Purkinje cell (primary cell): ENCODE measurements at places on chromosomes 11 and 22. TPM values are rescaled to one million over a fixed set of nuclear protein-coding genes. Genes with fewer than 3 reads are reported as not detected.

FGF4 gene
- polyA plus RNA-seq, result not detected in 2 replicates

MMP3 gene
- not detected in 2 replicates for polyA plus RNA-seq

SMIM35 gene
- not detected in 2 replicates for polyA plus RNA-seq

PACS1 gene
- polyA plus RNA-seq, result 1.0 and 2.4 TPM in 2 replicates

C11orf87 gene
- 216 and 251 TPM in 2 replicates for polyA plus RNA-seq

E2F8 gene
- not detected in 2 replicates for polyA plus RNA-seq

NOX4 gene
- not detected in 2 replicates for polyA plus RNA-seq

CHRNA10 gene
- not detected in 2 replicates for polyA plus RNA-seq

PPME1 gene
- 34.9 and 37.9 TPM in 2 replicates for polyA plus RNA-seq

IL17RA gene
- 0.26 TPM in 1 of 2 replicates, not detected in the other for polyA plus RNA-seq

USH1C gene
- not detected in 2 replicates for polyA plus RNA-seq

SLC25A18 gene
- 0.15 and 0.86 TPM in 2 replicates for polyA plus RNA-seq

CHRM1 gene
- polyA plus RNA-seq, result 5.9 TPM in 1 of 2 replicates, not detected in the other

OR52N4 gene
- not detected in 2 replicates for polyA plus RNA-seq

ACTN3 gene
- polyA plus RNA-seq, result not detected in 2 replicates

C11orf65 gene
- 1.8 and 2.8 TPM in 2 replicates for polyA plus RNA-seq

GUCY1A2 gene
- polyA plus RNA-seq, result 10.8 and 12.6 TPM in 2 replicates

SRSF8 gene
- 32.9 and 65.5 TPM in 2 replicates for polyA plus RNA-seq

CATSPERZ gene
- not detected in 2 replicates for polyA plus RNA-seq

MMP10 gene
- not detected in 2 replicates for polyA plus RNA-seq

RASSF7 gene
- 1.6 and 3.9 TPM in 2 replicates for polyA plus RNA-seq

OR56A1 gene
- polyA plus RNA-seq, result not detected in 2 replicates

HORMAD2 gene
- polyA plus RNA-seq, result 1.3 TPM in 1 of 2 replicates, not detected in the other

NEFH gene
- polyA plus RNA-seq, result 343 and 353 TPM in 2 replicates

JAML gene
- polyA plus RNA-seq, result not detected in 2 replicates

SCGB1A1 gene
- polyA plus RNA-seq, result not detected in 2 replicates

TRIM48 gene
- not detected in 2 replicates for polyA plus RNA-seq

APBB1 gene
- 52.5 and 67.7 TPM in 2 replicates for polyA plus RNA-seq

EXPH5 gene
- 4.5 and 6.3 TPM in 2 replicates for polyA plus RNA-seq

MUC2 gene
- not detected in 2 replicates for polyA plus RNA-seq

GGTLC2 gene
- polyA plus RNA-seq, result not detected in 2 replicates
